ENCODE measurements at places on chromosomes 4 and X.

GRCh38 chrX:68647156-68647957 is at the start of gene STARD8:
TSS of gene STARD8 (plus strand) at chrX:68647666. CDS start at chrX:68647883, 217 bp downstream.
- peak; percentile 70 for DNase-seq

- DNase-seq, result no peak
These were observed 56.7 kb upstream of the ADGRL3 start for GRCh38 chr4:61143461-61143860.

DNA sequence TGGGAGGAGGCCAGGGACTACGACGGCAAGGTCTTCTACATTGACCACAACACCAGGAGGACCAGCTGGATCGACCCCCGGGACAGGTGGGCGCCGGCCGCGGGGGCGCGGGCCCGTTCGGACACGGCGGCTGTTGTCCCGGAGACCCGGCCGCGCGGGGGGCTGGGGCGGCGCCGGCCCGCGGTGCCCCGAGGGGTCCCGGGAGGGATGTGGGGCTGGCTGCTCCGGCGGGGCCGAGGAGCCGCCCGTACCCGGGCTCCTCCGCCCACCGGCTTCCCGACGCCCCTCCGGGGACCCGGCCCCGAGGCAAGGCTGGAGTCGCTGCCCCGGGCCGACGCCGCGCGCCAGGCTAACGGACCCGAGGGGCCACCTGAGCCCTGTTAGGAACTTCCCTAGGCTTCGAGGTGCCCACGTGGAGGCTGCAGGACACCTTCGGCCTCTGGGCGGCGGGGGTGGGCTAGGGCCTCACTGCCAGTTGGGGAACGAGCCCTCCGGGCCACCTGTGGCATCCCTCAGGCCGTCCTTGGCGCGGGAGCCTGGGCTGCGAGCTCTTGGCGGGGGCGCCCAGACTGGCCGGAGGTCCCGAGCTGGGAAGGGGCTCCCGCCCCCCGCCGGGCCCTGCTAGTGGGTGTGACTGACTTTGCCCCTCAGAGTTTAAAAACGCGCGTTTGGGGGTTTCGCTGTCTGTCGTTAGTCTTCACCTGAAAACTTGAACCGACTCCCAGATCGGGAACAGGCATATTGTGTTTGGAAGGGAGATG is 660 bp downstream of the WWC2 start:
- DNase-seq, result peak; percentile 38

DNA sequence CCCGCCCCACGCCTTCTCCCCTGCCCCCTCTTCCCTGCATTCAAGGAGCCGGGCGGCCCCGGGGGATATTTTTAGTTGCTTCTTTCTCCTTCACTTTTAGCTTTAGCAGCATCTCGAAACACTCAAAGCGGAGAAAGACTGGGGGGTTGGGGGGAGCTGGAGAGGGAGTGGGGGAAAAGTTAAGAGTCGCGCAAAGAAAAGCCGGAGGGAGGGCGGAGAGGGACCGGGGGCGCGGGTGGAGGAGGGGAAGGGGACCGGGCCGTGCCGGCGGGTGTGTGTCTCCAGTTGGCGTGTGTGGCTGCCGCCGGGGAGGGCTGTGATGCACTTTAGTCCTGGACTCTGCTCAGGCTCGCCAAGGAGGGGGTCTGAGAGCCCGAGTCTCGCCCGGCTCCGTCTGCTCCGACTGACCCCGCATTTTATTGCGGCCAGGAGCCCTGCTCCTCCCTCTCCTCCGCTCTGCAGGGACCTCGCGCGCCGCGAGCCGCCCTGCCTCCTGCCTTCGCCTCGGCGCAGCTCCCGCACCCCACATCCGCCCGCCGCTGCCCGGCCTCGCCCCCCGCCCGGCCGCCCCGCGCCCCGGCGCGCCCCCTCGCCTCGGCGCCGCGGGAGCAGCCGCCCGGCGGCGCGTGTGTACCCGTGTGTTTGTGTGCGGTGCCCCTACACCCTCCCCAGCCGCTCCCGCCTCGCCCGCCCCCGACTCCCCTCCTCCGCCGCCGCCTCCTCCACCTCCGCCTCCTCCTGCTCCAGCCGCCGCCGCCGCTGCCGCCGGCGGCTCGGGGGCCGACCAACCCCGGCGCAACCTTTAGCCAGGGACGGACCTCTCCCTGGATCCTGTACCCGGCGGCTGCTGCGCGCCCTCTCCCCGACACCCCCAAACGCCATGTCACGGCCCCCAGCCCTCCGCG is 1.4 kb downstream of the ZNF827 start:
- peak; percentile 39 for DNase-seq

DNA sequence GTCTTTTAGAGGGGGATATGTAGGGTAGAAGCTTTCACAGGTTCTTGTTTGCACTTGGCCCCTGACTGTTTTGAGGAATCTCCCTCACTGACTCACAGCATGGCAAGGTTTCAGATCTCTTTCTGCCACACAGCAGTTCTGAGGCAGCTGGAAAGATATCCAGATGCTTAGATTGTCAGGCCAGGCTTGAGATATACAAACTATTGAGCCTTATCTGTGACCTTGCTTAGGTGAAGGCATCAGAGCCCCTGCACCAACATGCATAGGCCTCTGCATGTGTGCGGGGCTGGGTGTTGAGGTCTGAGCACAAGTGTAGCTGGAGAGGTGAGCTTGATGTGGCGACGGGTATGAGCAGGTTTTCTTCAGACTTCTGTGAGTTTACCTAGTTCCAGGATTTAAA is 80.9 kb upstream of the MSANTD1 start:
- DNase-seq, result peak; percentile 12

- peak; percentile 99 for DNase-seq
These were observed 21.6 kb downstream of the PCDH18 start for GRCh38 chr4:137510557-137511265.

DNA sequence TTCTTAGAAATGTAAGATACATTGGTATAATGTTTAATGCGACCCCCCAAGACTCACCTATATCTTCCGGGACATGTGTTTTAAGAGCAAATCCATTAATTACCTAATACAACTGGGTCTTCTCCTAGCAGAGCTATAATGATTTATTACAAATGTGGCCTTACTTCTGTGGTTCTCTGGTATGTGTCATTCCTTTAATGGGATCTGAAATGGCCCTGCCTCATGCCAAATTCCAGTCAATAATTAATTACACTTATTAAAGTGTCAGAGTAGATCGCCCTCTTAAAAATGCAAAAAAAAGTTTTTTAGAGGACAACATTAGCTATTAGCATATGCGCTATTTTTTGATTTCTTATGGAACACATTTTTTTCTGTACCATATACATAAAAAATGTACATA is 17.0 kb downstream of the HPSE start:
- DNase-seq, result no peak

- peak; percentile 67 for DNase-seq
These were observed 726.0 kb downstream of the GRID2 start for GRCh38 chr4:93029769-93030168.

GRCh38 chr4:159719531-159719930 is 616.7 kb downstream of the RAPGEF2 start:
- DNase-seq, result no peak

DNA sequence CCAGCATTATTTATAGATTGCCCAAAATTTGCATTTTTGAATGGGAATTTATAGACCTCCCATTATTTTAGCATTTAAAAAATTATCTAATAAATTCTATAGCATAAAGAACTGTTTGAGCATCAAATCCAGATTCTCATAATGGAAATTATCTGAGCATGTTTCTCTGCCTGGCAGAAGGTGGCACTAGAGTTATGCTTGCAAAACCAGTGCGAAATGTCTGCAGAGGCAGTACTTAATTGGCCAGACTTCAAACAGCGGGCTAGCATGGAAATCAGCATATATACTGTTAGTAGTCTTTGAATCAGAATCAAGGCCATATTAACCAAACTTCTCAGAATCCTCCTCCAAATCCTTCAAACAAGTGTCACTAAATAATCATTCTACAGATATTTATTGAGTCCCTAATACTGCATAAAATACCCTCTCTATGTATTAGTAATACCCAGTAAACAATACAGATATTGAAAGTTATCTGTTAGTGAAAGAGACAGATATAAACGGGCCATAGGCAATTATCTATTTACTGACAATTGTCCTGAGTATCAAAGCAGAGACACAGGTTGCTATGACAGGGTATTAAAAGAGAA is 78.7 kb upstream of the DCLK2 start:
- peak; percentile 70 for DNase-seq

- no peak for DNase-seq
These were observed 75.2 kb downstream of the SPRY1 start for GRCh38 chr4:123471655-123472369.

GRCh38 chr4:135050086-135050717 is 848.6 kb upstream of the PABPC4L start:
- peak; percentile 70 for DNase-seq

GRCh38 chrX:105662248-105662647 is 160.1 kb upstream of the NRK start:
- peak; percentile 36 for DNase-seq
